Renal cortical epithelial cell (primary cell): ENCODE measurements at places on chromosomes 12 and 14. TPM values are rescaled to one million over a fixed set of nuclear protein-coding genes. Genes with fewer than 3 reads are reported as not detected.

The TAS2R7 gene
- total RNA-seq: 0.20 TPM in 1 of 2 replicates, not detected in the other

The ALX1 gene
- not detected in 2 replicates for total RNA-seq

The INHBE gene
- total RNA-seq: 1.0 and 3.1 TPM in 2 replicates

The ITGB7 gene
- total RNA-seq: 2.8 and 3.1 TPM in 2 replicates

The OR10AD1 gene
- total RNA-seq: not detected in 2 replicates

The FOXG1 gene
- total RNA-seq: not detected in 2 replicates

The IFT43 gene
- total RNA-seq: 30.2 and 30.7 TPM in 2 replicates
